ENCODE measurements at places on chromosomes 4 and X.

DNA sequence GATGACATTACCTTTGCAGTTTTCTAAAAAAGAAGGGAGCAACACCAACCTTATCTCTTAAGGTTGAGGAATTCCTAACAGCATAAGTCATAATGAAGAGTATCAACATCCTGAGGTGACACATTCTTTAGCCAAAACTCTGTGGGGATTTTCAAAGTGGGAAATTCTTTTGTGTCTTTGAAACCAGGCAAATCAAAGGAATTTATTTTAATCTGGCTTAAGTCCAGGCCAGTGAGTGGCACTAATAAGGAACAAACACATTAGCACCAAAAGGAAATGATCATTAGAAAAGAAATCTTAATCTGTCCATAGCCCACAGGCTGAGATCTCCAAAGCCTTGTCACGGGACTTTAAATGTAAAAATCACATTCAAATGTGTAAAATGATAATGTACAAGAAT is 110.1 kb downstream of the LARP7 start:
- no peak for DNase-seq

DNA sequence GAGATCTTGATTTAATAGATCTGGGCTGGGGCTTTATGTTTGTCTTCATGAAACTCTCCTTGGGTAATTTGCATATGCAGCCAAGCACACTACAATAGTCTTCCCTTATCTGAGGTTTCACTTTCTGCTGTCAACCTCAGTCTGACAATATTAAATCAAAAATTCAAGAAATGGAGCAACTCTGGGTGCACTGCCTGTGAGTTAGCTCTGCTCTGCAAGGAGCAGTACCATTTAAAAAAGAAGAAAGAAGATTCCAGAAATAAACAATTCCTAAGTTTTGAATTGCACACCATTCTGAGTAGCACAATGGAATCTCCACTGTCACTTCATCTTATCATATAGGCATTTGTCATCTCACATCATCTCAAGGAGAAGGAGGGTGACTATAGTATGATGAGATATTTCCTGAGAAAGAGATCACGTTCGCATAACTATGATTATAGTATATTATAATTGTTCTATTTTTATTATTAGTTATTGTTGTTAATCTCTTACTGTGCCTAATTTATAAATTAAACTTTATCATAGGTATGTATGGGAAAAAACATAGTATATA is 9.4 kb downstream of the FNIP2 start:
- DNase-seq, result no peak

- no peak for DNase-seq
Measured at GRCh38 chr4:155615081-155615887, 51.4 kb upstream of the GUCY1A1 start.

GRCh38 chrX:264634-265455 is 16.3 kb upstream of the PLCXD1 start:
- DNase-seq, result peak; percentile 27

- no peak for DNase-seq
Measured at GRCh38 chr4:122012735-122013134, 60.9 kb upstream of the TRPC3 start.

DNA sequence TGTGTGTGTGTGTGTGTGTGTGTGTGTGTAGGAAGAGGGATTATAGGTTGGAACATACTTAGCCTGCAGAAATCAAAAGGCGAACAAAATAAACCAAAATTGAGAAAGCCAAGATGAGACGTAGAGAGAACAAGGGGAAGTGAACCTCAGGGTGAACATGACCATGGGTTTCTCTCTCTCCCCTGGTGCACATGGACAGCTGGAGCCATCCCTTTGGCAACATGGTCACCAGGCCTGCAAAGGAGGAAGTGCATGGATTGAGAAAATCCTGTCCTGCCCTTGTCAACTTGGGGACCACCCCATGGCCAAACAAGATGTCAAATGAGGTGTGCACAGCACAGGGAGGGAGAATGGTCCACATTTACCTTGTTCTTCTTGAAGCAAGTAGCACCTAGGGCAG is 23.1 kb downstream of the LGI2 start:
- DNase-seq, result no peak

DNA sequence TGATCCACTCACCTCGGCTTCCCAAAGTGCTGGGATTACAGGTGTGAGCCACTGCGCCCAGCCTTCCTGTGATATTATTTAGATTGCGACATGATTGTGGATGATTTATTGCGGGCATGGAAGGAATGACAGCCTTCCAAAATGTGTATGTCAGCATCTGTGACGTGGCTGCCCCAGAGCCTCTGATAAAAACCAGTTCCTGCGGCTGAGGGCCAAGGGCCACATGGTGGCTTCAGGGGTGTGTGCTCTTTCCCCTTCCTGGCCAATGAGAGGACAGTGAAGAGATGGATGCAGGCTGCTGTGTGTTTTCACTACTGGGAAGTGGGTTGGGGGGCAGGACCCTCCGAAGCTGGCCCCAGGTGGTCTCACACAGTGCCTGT is 57.4 kb upstream of the HGFAC start:
- no peak for DNase-seq

DNA sequence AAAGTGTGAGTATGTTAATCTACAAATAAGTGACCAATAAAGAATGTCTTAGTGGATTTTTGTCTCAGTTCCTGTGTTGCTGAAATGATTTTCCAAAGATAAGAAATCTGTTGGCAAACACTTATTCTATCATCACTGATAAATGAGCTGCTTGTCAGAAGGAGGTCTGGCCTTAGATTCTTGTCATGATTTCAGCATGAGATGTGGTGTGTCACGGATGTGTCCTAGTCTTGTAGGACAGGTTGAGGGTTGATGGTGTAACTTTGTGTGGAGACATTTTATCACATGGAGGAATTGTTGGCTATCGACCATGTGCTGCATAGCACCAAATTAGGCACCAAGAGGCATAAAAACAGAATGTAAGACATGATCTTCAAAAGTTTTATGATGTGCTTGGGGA is 31.8 kb upstream of the LIMCH1 start:
- DNase-seq, result no peak

- no peak for DNase-seq
Measured at GRCh38 chrX:85836868-85837267, 210.5 kb downstream of the CHM start.

- DNase-seq, result no peak
Measured at GRCh38 chr4:124435274-124435950, 277.1 kb downstream of the ANKRD50 start.

DNA sequence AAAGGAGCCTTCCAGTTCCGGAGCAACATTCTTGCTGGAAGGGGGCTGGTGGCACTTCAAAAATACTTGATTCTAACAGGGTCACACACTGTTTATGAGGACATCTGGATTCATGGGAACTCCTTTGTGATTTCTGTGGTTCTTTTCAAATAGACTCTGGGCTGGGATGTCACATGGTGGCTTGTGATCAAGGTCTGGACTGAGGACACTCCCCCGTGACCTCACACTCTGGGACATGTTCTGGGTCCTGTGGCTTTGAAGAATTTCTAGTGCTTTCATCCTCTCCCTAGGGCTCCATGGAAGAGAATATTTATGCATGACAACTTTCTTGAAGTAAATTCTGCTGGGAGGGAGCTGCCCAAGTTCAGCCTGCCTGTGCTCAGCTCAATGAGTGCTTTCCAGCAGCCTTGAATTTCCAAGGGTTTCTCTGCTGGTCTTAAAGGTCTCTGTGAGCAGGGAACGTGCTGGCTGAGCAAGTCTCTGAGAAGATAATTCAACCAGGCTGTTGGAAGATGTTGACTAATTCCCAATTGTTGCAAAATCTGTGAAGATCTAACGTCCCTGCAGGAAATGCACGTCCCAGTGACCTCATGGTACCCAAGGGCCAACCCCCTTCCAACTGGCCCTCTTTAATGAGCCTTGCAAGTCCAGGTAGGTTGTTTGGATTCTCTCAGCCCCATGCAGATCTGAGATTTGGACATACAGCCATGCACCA is 36.3 kb downstream of the GPR143 start:
- DNase-seq, result no peak

- no peak for DNase-seq
Measured at GRCh38 chr4:37599092-37599790, 86.9 kb downstream of the RELL1 start.

DNA sequence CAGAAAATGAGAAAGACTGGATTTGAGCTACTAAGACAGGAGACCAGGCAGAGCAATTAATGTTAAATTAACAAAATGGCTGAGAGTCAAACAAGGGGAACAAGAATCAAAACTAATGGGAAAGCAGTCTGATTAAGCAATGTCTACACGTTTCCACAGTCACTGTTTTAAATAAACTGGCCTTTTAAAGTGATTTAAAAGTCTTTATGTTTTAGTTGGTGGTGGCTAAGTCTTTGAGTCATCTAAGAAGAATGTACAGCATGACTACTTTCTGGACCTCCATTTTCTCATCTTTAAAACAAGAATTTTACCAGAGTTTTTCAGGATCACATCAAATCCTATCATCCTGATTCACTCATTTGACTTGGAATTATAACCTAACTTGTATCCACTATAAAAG is 233.8 kb downstream of the ENOX2 start:
- DNase-seq, result no peak

Data from activated CD8-positive, alpha-beta memory T cell treated with anti-CD3 and anti-CD28 coated beads, Interleukin-2, amount 10 ng/mL, durations not matched to agents 7 days and 5 days (primary cell).